Activated T-helper 1 cell treated with Interleukin-2 at 50 U/mL for 16 hours (primary cell): ENCODE measurements at places on chromosomes 11 and 22.

GRCh38 chr22:49592780-49593501 lies 234.7 kb downstream of the BRD1 start:
- DNase-seq = no peak

GRCh38 chr11:27194976-27195375 lies 154.4 kb downstream of the BBOX1 start:
- DNase-seq = no peak

- no peak for DNase-seq
These were observed 7.4 kb downstream of the DESI1 start for GRCh38 chr22:41613456-41613855.

DNA sequence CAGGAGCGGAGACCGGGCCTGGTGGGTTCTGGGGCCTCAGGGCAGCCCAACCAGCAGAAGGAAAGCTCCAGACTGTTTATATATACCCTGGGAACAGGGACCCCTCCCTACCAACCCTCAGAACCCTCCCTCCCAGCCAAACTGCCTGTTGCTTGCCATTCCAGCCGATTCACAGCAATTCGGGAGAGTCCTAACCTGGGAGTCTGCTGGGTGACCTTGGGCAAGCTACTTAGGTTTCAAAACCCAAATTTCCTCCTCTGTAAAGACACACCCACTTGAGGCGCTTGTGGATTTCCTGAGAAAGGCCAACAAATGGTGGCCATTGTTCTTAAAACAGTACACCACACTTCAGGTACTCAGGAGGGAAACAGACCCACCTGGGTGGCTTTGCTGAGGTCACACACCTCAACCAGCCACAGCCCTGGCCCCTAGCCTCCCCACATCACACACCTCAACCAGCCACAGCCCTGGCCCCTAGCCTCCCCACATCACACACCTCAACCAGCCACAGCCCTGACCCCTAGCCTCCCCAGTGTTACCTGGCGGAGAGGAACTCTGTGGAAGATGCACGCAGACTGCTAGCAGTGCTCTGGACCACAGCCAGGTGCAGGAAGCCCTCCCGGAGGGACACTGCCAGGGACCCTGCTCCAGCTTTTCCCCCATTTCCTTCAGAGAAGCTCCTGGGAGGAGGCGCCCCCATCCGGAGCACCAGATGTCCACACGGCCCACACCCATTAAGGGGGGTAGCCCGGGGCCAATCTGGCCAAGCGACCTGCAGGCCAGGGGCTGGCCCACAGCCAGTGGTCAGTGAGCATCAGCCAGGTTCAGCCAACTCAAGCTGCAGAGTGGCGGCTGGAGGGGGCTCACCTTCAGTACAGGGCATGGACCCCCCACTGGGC lies 6.2 kb downstream of the SHISA8 start:
- no peak for DNase-seq

- no peak for DNase-seq
These were observed 74.7 kb upstream of the VPREB1 start for GRCh38 chr22:22169923-22170322.

GRCh38 chr11:64094463-64095260 lies 58.9 kb downstream of the FLRT1 start:
- DNase-seq = no peak

DNA sequence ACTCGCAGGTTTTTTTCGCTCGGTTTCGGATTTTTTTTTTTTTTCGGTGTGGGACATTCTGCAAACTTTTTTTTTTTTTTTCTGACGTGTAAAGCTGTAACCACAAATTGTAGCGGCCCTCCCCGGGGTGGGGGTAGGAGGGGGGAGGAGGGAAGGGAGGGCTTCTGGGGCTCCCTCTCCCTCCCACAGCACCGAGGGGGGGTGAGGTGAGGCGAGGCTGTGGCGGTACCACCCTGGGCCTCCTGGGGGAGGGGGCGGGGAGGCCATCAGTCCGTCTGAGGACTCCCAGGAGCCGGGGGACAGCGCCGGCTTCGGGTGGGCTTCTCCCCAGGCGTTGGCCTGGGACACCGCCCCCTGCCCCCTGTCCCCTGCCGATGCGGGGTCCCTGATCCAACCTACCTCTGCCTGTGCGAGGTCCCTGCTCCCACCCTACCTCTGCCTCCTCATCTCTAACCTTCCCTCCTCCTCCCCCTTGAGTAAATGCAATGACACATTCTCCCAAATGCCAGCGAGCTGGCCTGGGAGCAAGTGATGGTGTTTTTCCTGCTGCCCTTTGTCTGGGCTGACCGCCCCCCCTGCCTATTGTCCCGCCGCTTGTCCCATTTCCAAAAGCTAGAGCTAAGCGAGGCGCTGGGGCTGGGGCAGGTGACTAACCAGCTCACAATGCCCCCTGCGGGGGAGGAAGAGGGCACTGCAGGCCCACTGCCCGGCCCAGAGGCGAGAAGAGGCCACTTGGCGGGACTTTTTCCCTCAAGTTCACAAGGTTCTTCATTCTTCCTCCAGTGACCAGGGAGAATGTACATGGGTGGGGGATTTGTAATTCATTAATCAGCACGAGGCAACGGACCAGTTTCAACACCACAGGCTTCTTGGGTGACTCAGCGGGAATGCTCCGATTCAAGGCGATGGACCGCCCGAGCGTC lies 511 bp upstream of the CLCF1 start:
- DNase-seq = peak; percentile 77

GRCh38 chr11:32886180-32886579 lies 6.4 kb upstream of the QSER1 start:
- no peak for DNase-seq

DNA sequence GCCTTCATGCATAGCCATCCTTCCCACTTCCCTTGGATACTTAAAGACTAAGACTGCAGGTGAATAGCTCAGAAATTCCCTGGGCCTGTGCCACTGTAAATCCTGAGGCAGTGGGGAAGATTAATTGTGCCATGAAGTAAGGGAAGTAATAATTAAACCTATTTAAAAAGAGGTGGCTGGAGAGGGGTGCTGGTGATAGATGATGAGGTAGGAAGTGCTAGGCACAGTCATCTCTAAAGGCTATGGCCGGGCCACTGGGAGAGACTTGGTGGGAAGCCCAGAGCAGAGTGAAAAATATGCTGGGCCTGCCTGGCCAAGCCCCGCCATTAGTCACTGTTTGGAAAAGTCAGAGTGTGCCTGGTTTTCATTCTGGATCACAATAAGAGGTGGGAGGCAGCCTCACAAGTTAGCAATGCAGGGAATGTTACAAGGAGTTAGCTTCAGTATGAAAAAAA lies 197.2 kb upstream of the PITPNB start:
- DNase-seq = no peak

- no peak for DNase-seq
These were observed 272 bp downstream of the DIXDC1 start for GRCh38 chr11:111937461-111937769.

DNA sequence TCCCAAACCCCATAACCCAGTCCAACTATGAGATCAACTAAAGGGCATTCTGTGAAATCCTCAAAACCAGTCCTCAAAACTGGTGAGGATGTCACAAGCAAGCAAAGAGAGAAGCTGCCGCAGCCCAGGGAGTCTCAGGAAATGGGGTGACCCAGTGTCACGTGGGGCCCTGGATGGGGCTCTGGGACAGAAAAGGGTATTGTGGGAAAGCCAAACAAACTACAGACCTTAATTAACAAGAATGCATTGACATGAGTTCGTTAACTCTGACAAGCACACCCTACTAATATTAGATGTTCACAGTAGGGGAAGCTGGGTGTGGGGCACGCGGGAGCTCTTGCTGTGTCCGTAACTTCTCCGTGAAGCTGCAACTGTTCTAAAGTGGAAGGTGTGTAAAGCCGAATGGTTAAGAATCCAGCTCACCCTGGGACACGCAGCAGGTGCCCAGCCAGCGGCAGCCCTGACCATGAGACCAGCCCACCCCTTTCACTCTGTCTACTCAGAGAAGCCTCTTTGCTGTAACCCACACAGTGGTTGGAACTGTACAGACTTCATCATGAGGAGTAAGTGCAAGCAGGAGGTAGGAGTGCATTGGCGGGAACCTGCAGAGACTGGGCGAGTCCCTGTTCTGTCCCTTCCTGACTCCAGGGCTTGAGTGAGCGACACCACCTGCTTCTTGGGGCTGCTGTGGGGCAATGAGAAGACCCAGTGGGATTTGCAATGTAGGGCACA lies 17.9 kb downstream of the LINC01488 start:
- no peak for DNase-seq

DNA sequence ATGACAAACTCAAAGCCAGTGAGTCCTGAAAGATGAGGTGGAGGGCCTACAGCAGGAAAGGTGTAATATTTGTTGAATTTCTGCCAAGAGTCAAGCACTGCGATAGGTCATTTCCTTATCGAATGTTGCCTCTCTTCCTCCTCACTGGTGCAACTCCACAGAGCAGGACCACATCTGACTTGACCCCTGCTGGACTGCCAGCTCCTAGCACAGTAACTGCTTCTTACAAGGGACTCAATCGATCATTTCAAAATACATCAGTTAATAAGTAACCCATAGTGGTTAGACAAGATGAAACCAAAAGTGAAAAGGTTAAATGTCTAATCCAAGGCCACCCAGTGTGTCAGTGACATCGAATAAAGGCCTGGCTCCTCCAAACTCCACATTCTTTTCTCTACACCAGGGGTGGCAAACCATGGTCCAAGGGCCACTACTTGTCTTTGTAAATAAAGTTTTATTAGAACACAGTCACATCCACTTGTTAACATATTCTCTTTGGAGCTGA lies 98.5 kb upstream of the CSNK2A3 start:
- DNase-seq = no peak

- DNase-seq = no peak
These were observed 64.6 kb downstream of the ST3GAL4 start for GRCh38 chr11:126419801-126420697.

- no peak for DNase-seq
These were observed 256.8 kb downstream of the TBC1D22A start for GRCh38 chr22:47019012-47019790.
